ENCODE measurements at places on chromosomes 2 and 18.
A peak's percentile ranks its signal among the peaks of the same experiment; 100 is the strongest.

GRCh38 chr18:44298566-44298965 lies 382.1 kb upstream of the SETBP1 start:
- DNase-seq: no peak

GRCh38 chr2:29485631-29486030 lies 370.4 kb downstream of the CLIP4 start:
- DNase-seq: no peak

DNA sequence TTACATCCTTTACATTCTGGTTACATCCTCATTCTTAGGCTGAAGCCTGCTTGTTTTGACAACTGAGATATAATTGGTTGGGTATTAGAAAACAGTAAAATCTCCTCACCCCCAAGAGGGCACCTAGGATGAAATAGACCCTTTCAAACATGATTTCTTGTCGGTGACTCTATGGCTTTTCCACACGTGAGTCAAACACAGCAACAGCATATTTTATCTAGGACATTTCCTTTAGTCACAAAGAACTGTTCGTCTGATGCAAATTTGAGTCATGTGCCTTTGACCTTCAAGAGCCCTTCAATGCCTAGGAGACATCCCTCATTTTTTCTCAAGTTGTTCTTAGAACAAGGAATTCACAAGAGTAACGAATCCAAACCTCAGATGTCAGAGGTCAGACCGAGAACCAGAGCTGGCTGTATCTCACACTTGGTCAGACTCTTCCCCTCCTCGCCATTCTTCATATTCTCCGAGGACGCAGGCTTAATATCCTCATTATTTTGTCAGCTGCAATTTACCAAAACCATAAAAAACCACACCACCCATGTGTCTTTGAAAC lies 60.5 kb upstream of the ALKAL2 start:
- no peak for DNase-seq

GRCh38 chr2:238772635-238773297 lies 75.1 kb upstream of the TWIST2 start:
- DNase-seq: no peak

- DNase-seq: no peak
Measured at GRCh38 chr18:55878224-55878623, 290.2 kb upstream of the TCF4 start.

DNA sequence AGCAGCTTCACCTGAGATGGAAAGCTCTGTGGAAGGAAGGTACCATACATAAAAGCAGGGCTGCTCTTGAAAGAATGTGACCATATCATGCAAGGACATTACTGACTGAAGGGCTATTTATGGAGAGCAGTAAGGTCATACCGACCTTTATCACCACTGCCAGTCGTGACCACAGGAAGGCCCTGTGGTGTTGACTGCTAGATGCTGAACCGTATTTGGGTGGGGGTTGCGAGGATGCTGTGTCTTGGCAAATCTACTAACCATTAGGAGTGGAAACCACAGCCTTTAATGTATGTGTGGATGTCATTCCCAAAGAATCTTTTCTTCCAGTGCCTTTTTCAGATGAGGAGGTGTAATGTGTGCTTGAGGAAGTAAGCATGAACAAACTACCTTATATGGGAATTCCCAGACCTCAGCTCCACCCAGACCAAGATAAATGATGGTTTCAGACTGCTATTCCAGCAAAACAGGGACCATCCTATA lies 60.8 kb downstream of the LIMS1 start:
- DNase-seq: no peak

DNA sequence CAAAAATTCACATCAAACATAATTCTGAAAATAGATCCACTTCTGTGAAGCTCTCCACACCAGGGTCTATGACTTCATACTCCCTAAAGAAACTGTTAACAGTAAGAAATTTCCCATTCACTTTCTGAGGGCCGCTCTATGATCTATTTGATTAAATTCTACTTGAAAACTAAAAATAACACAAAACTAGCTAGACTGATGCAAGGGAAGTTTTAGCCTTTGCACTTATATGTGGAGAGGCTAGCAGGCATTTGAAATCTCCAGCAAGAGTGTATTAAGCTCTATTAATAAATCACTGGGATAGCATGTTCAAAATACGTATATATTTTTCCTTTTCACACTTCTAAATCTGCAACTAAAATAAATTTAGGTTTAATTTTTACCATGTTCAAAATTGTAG lies 113.7 kb upstream of the SMAD7 start:
- no peak for DNase-seq

GRCh38 chr18:49094136-49094535 lies 143.4 kb upstream of the SMAD7 start:
- DNase-seq: no peak

GRCh38 chr2:164903204-164903603 lies 52.1 kb downstream of the SLC38A11 start:
- DNase-seq: peak; percentile 40

GRCh38 chr2:88709181-88709631 lies 17.7 kb downstream of the RPIA start:
- DNase-seq: no peak

GRCh38 chr2:227152093-227152766 lies 11.8 kb downstream of the COL4A4 start:
- no peak for DNase-seq

DNA sequence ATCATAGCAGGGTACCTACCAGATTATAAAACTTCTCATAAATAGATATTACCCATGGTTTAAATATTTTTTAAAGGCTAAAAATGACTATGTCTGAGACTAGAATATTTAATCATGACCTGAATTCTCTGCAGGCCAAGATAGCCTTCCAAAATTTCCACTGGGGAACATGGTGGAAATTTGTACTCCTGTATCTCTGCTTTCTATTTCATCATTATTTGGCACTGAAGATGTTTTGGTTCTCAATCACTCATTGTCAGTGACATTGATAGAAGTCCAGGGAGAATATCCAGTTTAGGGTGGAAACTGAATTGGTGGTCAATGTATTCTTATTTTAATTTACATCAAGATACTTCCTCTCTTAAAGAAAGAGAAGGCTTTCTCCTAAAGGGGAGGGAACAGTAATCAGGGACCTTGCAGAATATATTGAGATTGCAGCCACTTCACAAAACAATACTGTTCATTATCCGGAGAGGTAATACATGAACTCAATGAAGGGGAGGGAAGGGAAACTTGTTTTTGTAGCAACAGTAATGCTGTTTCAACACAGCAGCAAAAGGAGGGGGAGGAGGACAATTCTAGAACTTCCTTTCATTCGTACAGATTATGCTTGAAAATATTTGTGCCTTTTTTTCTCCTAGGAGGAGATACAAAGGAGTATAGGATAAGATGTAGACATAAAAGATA lies 34.1 kb downstream of the EEF1B2 start:
- DNase-seq: no peak

- no peak for DNase-seq
Measured at GRCh38 chr2:85994897-85995647, 106.3 kb upstream of the ST3GAL5 start.

DNA sequence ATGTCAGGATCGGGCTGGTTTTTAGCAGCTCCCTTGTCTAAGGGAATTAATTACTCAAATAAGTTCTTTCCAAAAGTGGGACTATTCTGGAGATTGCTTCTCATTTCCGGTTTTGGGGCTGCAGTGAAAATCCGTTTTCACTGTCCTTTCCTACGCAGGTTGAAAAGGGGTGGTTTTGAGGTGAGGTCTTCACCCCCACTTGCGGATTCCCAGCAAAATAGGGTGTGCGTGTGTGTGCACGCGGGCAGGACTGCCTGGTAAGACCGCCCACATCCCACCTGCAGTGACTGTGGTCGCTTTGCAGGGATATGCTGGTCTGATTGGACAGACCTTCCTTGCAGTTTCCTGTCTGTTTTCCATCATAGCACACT lies 472 bp upstream of the PLEKHM3 start:
- DNase-seq: no peak

DNA sequence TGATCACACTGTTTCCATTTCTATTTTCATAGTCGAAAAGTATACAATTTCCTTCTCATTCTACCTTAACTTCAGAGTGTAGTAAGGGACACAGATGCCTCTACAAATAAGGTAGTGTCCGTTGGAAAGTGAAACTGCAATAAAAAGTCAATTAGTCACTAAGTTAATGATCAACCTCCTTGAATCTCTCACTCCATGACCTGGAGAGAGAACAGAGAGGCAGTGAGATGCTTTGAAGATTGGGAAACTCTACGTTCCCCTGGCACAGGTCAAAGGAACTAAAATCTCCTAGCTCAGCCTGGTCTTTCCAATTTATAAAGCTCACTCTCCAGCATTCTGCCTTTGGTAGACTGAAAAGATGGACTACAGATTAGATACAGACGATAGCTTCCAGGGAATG lies 153.8 kb upstream of the ACAA2 start:
- no peak for DNase-seq

GRCh38 chr2:127255146-127255545 lies 35.0 kb upstream of the CYP27C1 start:
- DNase-seq: no peak

DNA sequence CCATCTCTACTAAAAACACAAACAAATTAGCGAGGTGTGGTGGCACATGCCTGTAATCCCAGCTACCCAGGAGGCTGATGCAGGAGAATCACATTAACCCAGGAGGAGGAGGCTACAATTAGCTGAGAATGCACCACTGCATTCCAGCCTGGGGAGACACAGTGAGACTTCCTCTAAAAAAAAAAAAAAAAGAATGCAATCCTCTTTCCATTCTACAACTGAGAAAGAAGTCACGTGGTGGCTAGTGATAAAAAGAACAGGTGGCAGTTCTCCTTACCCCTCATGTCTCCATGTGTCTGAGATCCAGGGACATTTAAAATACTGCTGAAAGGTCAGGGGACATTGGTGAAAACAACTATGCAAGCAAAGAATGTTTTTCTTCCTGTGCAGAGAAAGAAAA lies 24.4 kb upstream of the GPR39 start:
- no peak for DNase-seq

- DNase-seq: no peak
Measured at GRCh38 chr2:74546004-74546403, 7.7 kb downstream of the LOXL3 start.

GRCh38 chr18:39945076-39945475 lies 2010.0 kb upstream of the PIK3C3 start:
- DNase-seq: no peak

DNA sequence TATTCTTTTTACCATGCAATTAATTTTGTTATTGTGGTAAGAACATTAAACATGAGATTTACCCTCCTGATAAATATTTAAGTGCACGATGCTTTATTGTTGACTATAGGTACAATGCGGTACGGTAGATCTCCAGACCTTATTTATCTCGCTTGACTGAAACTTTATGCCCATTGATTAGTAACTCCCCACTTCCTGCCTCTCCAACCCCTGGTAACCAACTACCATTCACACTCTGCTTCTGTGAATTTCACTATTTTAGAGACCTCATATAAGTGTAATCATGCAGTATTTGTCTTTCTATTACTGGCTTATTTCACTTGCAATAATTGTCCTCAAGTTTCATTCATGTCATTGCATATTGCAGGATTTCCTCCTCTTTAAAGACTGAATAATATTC lies 195.7 kb upstream of the ID2 start:
- DNase-seq: no peak

DNA sequence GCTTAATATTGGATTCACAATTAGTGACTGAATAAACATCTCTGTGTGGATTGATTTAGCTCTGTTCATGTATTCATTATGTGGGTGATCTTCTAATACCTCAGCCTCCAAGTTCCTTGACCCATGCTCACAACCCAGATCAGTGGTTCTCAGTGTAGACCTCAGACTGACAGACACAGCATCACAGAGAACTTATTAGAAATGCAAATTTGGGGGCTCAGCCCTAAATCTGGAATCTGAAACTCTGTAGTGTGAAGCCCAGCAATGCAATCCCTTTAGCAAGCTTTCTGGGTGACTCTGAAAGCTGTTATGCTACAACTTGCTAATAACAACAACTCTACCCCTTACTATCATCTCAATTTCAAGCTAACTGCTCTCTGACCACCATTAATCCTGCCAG lies 273.1 kb upstream of the FANCL start:
- no peak for DNase-seq

DNA sequence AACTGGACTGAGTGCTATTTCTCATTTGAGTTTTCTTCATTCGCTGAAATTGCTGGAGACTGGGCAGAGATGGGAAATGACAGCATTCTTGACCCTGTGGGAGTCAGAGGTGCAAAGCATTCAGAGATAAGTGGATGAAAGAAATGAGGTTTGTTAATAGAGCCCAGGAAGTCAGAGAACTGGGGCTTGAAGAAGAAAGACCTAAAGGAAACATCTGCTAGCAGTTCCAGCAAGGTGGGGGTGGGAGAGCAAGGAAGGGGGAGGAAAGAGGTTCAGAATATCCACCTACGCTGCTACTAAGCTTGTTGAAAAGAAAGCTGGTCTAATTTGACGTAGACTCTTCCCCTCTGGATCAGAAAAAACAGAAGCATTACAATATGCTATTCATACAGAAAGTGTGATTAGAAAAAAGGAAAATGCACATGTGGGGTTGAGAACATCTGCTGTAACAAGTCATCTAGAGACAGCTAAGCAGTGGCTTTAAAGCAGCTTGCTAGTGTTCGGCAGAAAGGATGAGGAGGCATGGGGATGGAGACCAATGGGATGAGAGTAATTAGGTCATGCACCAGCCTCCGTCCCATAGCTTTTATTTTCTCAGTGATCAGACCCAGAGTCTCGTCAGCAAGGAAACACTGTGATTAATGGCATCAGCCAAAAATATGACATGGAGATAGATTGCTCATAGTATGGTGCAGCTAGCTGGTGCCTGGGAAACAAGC lies 29.7 kb downstream of the NAB1 start:
- no peak for DNase-seq

DNA sequence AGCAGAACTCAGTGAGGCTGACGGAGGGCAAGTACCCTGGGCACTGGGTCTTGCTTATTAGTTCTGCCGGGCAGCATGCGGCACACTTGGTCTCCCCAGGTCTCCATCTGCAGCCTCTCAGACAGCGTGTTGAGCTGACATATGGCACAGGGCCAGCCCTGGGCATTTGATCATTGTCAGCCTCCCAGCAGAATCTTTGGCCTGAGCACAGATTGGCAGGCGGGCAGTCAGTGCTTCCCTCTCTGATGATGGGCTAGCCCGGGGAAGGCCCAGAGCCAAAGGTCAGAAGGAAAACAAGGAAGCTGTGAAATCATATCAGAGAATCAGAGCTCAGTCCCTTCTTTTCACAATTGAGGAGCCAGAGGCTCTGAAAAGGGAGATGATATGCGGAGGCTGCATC lies 150.1 kb upstream of the LRRTM1 start:
- no peak for DNase-seq

GRCh38 chr2:217568289-217568971 lies 434.4 kb downstream of the TNS1 start:
- peak; percentile 48 for DNase-seq

- no peak for DNase-seq
Measured at GRCh38 chr2:80496346-80496745, 191.8 kb upstream of the LRRTM1 start.

DNA sequence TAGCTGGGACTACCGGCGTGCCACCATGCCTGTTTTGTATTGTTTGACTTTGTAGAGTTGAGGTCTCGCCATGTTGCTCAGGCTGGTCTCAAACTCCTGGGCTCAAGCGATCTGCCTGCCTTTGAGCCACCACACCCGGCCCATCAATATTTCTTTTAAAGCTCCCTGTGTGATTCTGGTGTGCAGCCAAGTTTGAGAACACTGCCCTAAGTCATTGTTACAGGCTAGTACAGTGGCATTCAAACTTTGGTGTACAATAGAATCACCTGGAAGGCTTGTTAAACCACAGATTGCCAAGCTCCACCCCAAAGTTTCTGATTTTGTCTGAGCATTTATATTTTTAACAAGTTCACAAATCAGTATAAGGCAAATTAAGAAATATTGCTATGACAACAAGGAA lies 99.9 kb downstream of the RBBP8 start:
- no peak for DNase-seq
